ENCODE measurements at places on chromosomes 3 and 15. TPM values are rescaled to one million over a fixed set of nuclear protein-coding genes. Genes with fewer than 3 reads are reported as not detected.

Gene SLC7A14
- total RNA-seq, result not detected

Gene AHSG
- not detected for total RNA-seq

Gene KAT2B
- 10.9 TPM for total RNA-seq

DNA sequence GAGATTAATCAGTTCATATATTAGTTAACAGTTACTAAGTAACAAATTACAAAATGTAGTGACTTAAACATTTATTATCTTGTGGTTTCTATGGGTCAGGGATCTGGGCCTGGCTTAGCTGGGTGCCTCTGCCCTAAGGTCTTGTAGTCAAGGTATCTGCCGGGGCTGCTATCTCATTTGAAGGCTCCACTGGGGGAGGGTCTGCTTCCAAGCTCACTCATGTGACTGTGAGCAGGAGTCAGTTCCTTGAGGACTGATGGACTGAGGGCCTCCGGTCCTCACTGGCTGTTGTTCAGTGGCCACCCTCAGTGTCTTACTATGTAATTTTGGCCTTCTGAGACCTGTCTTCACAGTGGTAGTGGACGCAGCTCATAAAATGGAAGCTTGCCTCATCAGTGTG is 135.9 kb upstream of the PLXNA1 start:
- no peaks in the 10 kb centered on the region for H3K27me3 ChIP-seq
- no peak overlapping the region for H3K4me3 ChIP-seq
- no peak overlapping the region for H3K27ac ChIP-seq
- H3K4me1 ChIP-seq, result no peaks in the 10 kb centered on the region

DNA sequence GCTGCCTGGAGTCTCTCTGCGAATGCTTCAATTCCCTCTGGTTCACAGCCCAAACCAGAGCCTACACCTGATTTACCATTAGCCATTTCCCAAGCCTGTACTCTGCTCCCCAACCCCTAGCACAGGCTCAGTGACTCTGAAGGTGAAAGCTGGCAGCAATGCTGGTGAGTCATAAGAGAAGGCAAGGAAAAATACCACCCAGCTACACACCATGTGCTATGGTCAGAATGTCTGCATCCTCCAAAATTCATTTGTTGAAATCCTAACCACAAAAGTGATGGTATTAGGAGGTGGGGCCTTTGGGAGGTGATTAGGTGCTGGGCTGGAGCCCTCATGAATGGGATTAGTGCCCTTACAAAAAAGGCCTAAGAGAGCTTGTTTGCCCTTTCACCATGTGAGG is 117.1 kb upstream of the TJP1 start:
- no peak for DNase-seq
- H3K27ac ChIP-seq, result no peak overlapping the region
- H3K27me3 ChIP-seq, result peaks cover under 1% of the 10 kb centered on the region
- H3K36me3 ChIP-seq, result no peaks in the 10 kb centered on the region

- no peak for DNase-seq
- H3K4me3 ChIP-seq, result no peak overlapping the region
- H3K36me3 ChIP-seq, result peaks cover 14% of the 10 kb centered on the region
- H3K27me3 ChIP-seq, result no peaks in the 10 kb centered on the region
These were observed 386.5 kb upstream of the CFAP20DC start for GRCh38 chr3:59436164-59436958.

DNA sequence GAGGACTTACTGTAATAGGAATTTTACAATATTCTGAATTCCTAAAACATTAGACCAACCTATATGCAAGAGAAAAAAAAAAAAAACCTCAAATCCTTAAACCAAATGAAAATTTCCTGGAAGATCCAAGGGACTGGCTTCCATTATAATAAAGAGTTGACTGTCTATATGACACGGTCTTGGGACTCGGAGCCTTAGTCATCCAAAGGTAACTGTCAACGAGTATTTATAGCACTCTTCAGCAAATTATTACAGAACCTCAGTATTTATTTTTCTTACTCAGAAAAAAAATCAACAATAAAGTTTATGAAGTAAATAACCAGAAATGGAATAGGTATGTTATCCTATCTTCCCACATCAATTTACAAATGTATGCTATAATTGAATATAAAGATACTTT is 66.0 kb downstream of the TTBK2 start:
- H3K27me3 ChIP-seq, result no peaks in the 10 kb centered on the region
- no peak overlapping the region for H3K4me3 ChIP-seq
- DNase-seq, result no peak

DNA sequence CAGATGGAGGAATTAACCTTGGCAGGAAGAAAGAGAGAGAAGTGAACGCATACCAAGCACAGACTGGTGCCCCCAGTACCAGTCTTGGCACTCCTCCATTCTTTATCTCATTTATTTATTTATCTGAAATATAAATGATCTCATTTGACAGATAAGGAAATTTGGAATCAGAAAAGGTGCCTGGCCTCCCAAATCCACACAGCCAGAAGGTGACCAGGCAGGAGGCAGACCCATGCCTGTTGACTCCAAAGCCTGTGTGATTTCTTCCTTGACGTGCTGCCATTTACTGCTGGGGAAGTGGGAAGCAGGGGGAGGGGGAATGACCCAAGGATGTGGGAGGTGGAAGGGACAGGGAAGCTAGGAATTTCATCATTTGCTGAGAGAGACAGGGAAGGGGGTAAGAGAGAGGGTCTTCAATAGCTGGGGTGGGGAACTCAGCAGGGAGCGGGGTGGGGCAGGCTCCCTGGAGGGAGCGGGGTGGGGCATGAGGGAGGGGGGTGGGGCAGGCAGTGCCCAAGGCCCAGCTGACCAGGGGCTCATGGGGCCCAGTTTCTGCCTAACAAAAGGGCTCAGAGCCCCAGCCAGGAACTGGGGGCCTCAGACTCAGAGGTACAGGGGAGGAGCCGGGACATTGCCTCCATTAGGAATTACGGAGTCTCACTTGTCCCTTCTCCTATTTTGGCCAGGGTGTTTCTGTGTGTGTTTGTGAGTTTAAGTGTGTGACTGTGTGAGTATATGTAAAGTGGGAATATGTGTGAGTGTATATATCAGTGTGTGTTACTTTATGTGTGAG is 63.0 kb downstream of the MINAR1 start:
- no peak overlapping the region for H3K27ac ChIP-seq
- peaks cover 1% of the 10 kb centered on the region for H3K27me3 ChIP-seq
- H3K4me3 ChIP-seq, result no peak overlapping the region

- H3K4me3 ChIP-seq, result no peak overlapping the region
- H3K27me3 ChIP-seq, result peaks cover 1% of the 10 kb centered on the region
- H3K27ac ChIP-seq, result no peak overlapping the region
- peaks cover 26% of the 10 kb centered on the region for H3K4me1 ChIP-seq
These were observed 35.4 kb downstream of the GOLIM4 start for GRCh38 chr3:168060317-168060716.
